ENCODE measurements at places on chromosomes 3 and 15. TPM values are rescaled to one million over a fixed set of nuclear protein-coding genes. Genes with fewer than 3 reads are reported as not detected.

KATNBL1 gene
- 15.4 TPM for polyA plus RNA-seq

NDN gene
- 0.06 TPM for polyA plus RNA-seq

RAB7A gene
- 353 TPM for polyA plus RNA-seq

ADIPOQ gene
- polyA plus RNA-seq: not detected

GREM1 gene
- 0.03 TPM for polyA plus RNA-seq

FOXL2NB gene
- 0.09 TPM for polyA plus RNA-seq

RASGRF1 gene
- 1.1 TPM for polyA plus RNA-seq

DUOXA2 gene
- not detected for polyA plus RNA-seq

HYAL1 gene
- polyA plus RNA-seq: 2.5 TPM
